ENCODE measurements at places on chromosomes 12 and 14. TPM values are rescaled to one million over a fixed set of nuclear protein-coding genes. Genes with fewer than 3 reads are reported as not detected.

The CEP290 gene
- total RNA-seq, result 15.0 TPM

DNA sequence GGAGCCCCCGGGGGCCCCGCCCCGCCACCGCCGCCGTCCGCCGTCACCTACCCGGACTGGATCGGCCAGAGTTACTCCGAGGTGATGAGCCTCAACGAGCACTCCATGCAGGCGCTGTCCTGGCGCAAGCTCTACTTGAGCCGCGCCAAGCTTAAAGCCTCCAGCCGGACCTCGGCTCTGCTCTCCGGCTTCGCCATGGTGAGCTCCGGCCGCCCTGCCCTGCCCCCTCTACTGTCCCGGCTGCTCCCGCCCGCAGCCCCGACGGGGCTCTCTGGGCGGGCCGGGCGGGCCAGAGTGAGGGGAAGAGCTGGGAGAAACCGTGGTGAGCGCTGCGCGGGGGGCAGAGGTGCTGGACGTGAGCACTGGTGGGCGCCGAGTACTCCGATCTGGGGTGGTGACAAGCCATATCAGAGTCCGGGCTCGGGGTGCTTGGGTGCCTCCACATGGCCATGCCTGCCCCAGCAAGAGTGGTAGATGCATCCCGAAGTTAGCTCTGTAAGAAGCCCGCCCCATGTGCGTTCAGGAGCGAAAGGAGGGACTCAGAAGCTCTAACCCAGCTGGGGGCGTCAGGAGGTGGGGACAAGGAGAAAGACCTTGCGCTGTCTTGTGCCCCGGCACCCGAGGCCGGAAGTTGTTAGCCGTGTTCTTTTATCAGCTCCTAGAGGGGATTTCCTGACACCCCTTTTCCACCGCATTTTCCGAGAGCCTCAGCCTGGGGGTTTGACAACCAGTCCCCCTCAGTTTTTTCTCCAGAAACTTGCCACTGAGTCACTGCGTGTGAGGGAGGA, 717 bp downstream of the ORAI1 start:
- peaks cover 60% of the 10 kb centered on the region for H3K4me1 ChIP-seq
- peak; percentile 66 for DNase-seq

DNA sequence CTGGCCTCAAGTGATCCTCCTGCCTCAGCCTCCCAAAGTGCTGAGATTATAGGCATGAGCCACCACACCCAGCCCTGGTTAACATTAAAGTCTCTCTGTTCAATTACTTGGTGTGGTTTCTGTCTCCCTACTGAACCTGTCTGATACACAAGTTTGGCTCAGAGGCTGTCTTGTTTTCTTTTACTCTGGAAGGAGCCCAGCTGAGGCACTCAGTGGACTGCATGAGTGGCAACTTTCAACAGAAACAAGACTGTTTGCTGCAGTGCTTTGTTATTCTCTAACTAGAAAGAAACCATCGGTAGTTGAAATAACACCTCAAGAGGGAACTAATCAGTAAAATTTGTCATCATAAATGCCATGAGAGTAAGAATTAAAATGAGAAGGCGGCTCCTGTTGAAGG, 238.7 kb downstream of the FOXN3 start:
- H3K36me3 ChIP-seq, result peaks cover 46% of the 10 kb centered on the region
- peaks cover 19% of the 10 kb centered on the region for H3K4me1 ChIP-seq
- peak overlapping the region; percentile 62 for H3K27ac ChIP-seq
- no peak for DNase-seq
- no peaks in the 10 kb centered on the region for H3K27me3 ChIP-seq

GRCh38 chr14:23240661-23241060, 2.9 kb downstream of the RNF212B start:
- H3K4me3 ChIP-seq, result no peak overlapping the region
- H3K36me3 ChIP-seq, result no peaks in the 10 kb centered on the region

- H3K4me3 ChIP-seq, result no peak overlapping the region
- no peaks in the 10 kb centered on the region for H3K27me3 ChIP-seq
- no peak overlapping the region for H3K27ac ChIP-seq
- no peak for DNase-seq
- no peaks in the 10 kb centered on the region for H3K36me3 ChIP-seq
- no peaks in the 10 kb centered on the region for H3K4me1 ChIP-seq
Observed at GRCh38 chr12:88559772-88560171, 20.5 kb downstream of the KITLG start.

DNA sequence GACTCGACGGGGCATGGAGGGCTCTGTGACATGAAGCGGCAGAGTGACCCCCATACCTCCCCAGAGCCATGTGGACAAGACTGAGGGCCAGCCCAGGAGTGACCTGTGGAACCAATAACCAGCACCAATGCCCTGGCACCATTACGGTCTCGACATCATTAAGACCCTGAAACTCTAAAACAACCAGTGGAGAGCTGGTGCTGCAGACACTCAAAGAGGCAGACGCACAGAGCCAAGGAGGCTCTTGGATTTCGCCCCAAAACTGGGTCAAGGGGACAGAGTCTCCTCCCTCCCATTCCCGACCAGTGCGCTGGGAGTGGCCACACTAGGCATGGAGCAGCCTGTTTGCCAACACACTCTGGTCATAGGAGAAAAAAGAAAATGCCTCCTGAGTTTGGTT, 41.6 kb upstream of the VASH1 start:
- H3K36me3 ChIP-seq, result no peaks in the 10 kb centered on the region
- peaks cover 5% of the 10 kb centered on the region for H3K27me3 ChIP-seq
- no peak overlapping the region for H3K4me3 ChIP-seq
- H3K4me1 ChIP-seq, result peaks cover 30% of the 10 kb centered on the region

- peaks cover 3% of the 10 kb centered on the region for H3K4me1 ChIP-seq
- H3K27me3 ChIP-seq, result peaks cover 32% of the 10 kb centered on the region
- H3K4me3 ChIP-seq, result no peak within 1 kb of the TSS
- H3K27ac ChIP-seq, result no peak within 1 kb of the TSS
Observed at GRCh38 chr12:20368114-20368650, at the start of gene PDE3A. Gene PDE3A, plus strand, starts transcription at chr12:20368537. Its CDS starts 748 bp downstream, at chr12:20369285.

DNA sequence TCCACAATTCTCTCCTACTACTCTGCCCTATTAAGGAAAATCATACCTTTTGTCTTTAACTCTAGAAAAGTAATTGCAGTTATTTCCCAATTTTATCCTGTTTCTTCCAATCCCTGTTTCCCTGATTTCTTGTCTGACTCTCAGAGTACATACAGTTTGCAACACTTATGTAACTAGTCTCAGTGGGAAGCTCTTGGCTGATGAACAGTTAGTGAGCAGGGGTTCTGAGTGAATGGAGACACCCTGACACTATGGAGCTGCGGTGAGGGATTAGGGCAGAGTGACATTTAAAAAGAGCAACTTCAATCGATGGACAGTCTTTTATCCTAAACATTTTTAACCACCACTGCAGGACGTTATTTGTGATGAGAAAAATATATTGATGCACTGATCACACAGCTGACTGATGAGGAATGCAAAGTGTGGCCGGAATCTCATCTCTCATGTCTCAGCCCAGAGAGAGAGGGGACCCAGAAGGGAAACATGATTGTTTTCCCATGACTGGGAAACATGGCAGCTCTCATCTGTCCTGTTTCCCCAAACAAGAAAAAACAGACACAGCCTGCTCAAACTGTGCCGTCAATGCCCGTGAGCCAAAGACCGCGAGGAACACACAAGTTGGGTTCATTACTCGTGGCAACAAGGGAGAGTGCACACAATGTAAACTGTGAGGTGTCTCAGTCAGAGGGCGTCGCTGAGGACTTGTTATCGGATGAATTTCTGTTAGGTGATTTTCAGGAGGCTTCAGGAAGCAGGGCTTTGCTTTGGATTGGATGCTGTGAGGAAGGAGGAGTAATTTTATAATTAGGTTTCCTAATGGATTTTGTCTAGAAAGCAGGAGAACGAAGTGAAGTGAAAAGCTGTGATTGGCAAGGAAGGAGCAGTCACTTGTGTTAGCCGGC, 5.2 kb upstream of the SLC6A13 start:
- no peak for DNase-seq
- H3K4me1 ChIP-seq, result no peaks in the 10 kb centered on the region
- H3K4me3 ChIP-seq, result no peak overlapping the region
- no peaks in the 10 kb centered on the region for H3K36me3 ChIP-seq
- no peak overlapping the region for H3K27ac ChIP-seq
- peaks cover 8% of the 10 kb centered on the region for H3K27me3 ChIP-seq

GRCh38 chr14:57405562-57405961, 15.2 kb downstream of the NAA30 start:
- peaks cover 7% of the 10 kb centered on the region for H3K4me1 ChIP-seq
- H3K27me3 ChIP-seq, result no peaks in the 10 kb centered on the region
- no peak overlapping the region for H3K4me3 ChIP-seq
- H3K27ac ChIP-seq, result no peak overlapping the region
- no peak for DNase-seq

DNA sequence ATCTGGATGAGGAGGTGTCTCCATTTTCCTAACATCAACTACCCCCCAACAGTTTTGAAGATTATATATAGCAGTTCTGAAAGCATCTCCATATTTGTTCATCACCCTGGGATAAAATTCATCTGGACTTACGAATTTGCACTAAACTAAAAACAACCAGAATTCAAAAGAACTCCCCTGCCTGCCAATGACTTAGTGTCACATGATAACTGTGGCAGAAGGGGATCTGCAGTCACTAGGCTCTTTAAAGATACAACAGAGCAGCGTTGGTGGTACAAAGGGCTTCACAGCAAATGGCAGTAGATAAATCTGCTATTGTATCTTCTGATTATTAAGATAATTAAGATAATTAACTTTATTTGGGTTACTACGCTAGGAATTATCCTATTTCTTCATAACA, 30.1 kb downstream of the GPR135 start:
- H3K4me3 ChIP-seq, result no peak overlapping the region
- H3K36me3 ChIP-seq, result no peaks in the 10 kb centered on the region
- DNase-seq, result no peak
- no peak overlapping the region for H3K27ac ChIP-seq
- no peaks in the 10 kb centered on the region for H3K4me1 ChIP-seq
- no peaks in the 10 kb centered on the region for H3K27me3 ChIP-seq

GRCh38 chr12:6330999-6331714, 10.7 kb downstream of the TNFRSF1A start:
- H3K4me3 ChIP-seq, result no peak overlapping the region
- H3K4me1 ChIP-seq, result peaks cover 15% of the 10 kb centered on the region
- H3K36me3 ChIP-seq, result no peaks in the 10 kb centered on the region
- peaks cover 56% of the 10 kb centered on the region for H3K27me3 ChIP-seq

DNA sequence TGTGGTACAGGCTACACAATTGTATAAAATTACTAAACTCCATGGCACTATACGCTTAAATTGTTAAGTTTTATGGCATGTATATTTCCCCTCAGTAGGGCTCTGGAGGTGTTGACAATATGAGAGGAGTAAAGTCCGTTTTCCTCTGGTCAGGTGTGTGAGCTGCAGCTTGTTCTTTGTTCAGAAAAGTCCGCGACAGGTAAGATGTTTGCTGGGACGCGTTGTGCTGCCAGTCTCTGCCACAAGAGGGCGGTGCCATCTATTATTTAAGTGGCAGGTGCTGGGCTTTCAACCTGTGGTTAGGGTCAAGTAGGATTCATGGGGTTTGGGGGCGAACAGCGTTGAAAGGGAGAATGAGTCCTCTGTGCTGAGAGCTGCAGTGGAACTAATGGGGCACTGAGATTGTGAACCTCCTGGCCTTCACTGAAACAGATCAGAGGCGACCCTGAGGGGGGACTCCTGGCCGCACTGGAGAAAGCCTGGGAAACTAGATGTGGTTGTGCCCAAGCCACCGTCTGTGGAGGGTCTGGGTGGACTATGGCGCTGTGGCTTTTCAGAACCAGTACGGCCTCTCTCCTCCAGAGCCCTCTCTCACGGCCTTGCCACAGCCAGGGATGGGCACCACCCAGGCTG, 179.0 kb downstream of the SLC15A4 start:
- H3K27ac ChIP-seq, result no peak overlapping the region
- H3K36me3 ChIP-seq, result no peaks in the 10 kb centered on the region
- no peaks in the 10 kb centered on the region for H3K4me1 ChIP-seq

Data from activated B cell treated with CpG ODN at 0.5 μM for 24 hours (primary cell).